ENCODE measurements at places on chromosomes 7 and 10.

- no peak for DNase-seq
These were observed 73.0 kb upstream of the CTTNBP2 start for GRCh38 chr7:117946151-117946633.

DNA sequence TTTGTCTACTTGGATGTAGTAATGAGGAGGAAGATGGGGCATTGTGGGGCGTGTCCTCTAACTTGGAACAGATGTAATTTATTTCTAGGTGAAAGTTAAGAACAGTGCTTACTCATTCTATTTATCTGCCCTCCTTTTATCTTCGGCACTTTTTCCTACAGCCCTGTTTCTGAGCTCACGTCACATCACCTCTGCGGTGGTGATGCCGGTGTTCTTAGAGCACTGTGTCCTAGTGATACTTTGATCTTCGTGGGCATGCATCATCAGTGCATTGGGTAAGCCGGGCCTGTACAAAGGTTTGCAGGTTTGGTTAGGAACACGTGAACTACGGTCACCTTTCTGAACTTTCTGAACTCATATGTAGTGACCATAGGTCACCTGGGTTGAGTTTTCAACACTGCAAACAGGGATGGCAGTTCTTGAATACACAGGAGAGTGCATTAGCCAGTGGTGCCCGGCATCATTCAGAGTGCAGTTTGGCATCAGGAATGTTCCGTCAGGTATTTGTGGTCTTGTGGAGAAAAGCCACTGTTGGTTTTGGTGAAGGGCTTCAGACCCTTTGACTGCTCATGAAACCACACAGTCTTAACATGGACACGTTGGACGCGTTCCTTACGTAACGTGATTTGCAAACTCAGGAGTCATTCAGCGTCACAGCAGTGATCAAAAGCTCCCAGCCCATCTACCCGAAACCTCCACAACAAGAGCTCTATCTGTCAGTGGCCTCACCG, 5.6 kb downstream of the POR start:
- DNase-seq: no peak

DNA sequence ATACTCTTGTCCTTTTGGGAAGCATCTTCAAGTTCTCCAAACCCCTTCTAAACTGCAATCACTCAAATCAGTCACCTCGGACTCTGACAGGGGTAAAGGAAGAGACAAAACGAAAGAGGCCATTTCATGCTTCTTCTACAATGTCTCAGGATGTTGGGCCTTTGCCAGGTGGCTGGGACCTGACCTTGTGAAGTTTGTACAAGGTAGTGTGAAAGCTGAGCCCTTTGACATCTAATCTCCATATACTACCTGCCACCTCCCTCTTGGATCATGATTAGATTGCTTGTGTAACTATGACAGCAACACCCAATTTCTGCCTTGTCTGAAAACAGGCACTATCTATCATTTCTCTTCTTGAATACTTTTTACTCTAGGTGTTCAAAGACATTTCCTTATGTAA, 35.1 kb upstream of the PDLIM1 start:
- DNase-seq: no peak

DNA sequence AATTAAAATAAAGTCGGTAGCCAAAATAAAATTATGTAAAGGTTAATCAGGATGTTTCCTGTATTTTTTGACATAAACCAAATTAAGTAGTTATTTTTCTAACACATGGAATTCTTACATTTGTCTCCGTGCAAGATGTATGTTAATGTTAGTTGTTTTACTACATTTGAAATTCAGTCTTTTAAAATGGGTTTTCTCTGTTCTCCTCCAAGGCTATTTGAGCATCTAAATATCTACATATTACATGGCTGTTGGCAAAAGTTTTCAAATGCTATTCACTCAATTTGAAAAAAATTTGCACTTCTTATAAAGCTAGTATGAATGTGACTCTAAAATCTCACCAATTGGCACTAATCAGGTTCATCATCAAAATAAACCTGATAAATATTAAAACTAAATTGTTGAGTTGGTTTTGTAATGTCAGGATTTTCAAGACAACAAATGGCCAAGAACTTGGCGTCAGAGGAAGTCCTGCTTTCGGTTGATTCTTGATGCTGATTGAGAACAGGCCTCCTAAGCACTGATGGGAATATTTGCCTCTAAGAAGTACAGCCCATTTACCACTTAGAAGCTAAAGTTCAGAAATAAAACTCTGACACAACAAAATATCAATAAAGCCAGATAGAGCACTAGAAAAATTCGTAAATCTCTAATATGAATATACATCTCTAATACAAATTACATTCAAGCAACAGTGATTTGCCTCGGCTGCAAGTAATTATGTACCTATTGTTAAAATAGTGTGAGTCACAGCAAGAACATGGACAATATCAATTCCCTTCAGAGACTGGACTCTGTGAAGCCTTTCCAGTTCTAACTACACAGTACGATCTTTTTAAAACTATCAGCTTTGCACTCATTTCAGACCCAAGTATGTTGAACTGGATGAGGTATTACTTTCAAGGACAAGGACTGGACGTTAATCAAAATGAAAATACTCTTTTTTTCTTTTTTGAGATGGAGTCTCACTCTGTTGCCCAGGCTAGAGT, 733.1 kb upstream of the C7orf33 start:
- no peak for DNase-seq

GRCh38 chr10:105864854-105865253, 1223.8 kb downstream of the SORCS3 start:
- no peak for DNase-seq

GRCh38 chr7:148723846-148724245, 25.1 kb downstream of the CUL1 start:
- no peak for DNase-seq

- no peak for DNase-seq
These were observed 30.8 kb downstream of the TM9SF3 start for GRCh38 chr10:96556003-96556402.
